ENCODE measurements at places on chromosomes 6 and 20.

DNA sequence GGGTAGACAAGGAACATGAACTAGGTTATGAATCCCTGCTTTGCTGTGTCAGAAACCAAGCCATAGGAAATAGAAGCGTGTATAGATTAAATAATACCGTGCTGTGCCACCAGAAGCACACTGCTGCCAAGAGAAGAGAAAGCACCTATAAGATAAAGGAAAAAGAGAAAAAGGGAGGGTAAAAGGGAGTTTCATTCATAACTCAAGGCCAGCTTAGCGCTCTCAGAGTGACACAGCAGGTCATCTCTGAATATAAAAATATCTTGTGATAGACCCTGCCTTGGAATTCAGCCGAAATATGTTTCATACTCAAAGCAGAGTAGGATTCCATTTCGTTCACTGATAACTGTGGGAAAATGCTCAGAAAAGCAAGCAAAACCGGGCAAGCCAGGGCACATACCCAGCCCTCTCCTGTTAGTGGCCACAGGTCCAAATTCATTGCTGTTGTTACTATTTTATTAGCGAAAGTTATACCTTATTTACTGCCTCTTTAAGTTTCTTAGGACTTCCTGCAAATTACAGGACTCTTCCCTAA is 8.7 kb downstream of the JAG1 start:
- H3K36me3 ChIP-seq = no peaks in the 10 kb centered on the region
- no peak overlapping the region for H3K27ac ChIP-seq
- no peak for DNase-seq
- H3K27me3 ChIP-seq = peaks cover 49% of the 10 kb centered on the region
- H3K4me1 ChIP-seq = no peaks in the 10 kb centered on the region

- no peak overlapping the region for H3K4me3 ChIP-seq
- no peaks in the 10 kb centered on the region for H3K36me3 ChIP-seq
- H3K4me1 ChIP-seq = no peaks in the 10 kb centered on the region
- DNase-seq = no peak
- no peak overlapping the region for H3K27ac ChIP-seq
Measured at GRCh38 chr6:106913111-106913510, 61.4 kb downstream of the CD24 start.

DNA sequence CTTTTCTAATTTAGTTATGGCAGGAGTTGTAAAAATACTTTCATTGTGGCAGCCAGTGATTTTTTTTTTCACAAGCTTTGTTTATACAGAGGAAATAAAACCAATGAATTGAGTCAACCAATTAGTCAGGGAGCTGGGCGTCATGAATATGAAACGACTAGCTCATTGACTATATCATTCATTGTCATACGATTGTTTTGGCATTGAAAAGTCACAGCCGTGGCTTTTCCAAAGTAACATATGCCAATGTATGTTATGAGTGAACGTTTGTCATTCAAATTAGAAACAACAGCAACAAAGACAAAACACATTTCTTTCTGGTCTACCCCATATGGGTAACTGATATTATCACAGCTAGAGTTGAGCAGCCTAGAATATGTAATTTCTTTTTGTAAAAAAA is 810.6 kb downstream of the EPHA7 start:
- H3K36me3 ChIP-seq = no peaks in the 10 kb centered on the region
- no peak for DNase-seq
- H3K4me3 ChIP-seq = no peak overlapping the region
- no peak overlapping the region for H3K27ac ChIP-seq
- H3K4me1 ChIP-seq = no peaks in the 10 kb centered on the region

DNA sequence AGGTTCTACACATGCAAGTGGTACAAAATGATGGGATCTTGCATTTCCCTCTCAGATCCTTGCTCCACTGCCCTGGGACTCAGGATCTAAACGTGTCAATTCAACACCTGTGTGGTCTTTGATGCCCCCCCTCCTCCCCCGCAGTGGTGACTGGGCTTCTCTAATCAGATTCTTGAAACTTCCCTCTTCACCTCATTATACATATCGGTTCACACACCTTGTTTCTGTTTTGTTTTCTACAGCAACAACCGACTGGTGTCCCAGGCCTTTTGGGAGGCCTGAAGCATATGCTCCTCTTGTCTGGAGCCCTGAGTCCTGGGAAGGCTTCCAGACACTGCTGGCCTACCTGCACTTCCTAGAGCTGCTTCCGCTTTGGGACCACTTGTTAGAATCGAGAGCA is 20.0 kb downstream of the SAMD3 start:
- peaks cover 86% of the 10 kb centered on the region for H3K36me3 ChIP-seq
- peaks cover 29% of the 10 kb centered on the region for H3K4me1 ChIP-seq
- H3K27ac ChIP-seq = peak overlapping the region; percentile 39
- DNase-seq = no peak
- H3K27me3 ChIP-seq = no peaks in the 10 kb centered on the region

- peaks cover 1% of the 10 kb centered on the region for H3K36me3 ChIP-seq
- H3K4me1 ChIP-seq = peaks cover 57% of the 10 kb centered on the region
- no peaks in the 10 kb centered on the region for H3K27me3 ChIP-seq
- H3K27ac ChIP-seq = peak overlapping the region; percentile 87
- H3K4me3 ChIP-seq = peak overlapping the region; percentile 67
- DNase-seq = peak; percentile 54
Measured at GRCh38 chr20:36472637-36473090, 68.7 kb upstream of the MYL9 start.

DNA sequence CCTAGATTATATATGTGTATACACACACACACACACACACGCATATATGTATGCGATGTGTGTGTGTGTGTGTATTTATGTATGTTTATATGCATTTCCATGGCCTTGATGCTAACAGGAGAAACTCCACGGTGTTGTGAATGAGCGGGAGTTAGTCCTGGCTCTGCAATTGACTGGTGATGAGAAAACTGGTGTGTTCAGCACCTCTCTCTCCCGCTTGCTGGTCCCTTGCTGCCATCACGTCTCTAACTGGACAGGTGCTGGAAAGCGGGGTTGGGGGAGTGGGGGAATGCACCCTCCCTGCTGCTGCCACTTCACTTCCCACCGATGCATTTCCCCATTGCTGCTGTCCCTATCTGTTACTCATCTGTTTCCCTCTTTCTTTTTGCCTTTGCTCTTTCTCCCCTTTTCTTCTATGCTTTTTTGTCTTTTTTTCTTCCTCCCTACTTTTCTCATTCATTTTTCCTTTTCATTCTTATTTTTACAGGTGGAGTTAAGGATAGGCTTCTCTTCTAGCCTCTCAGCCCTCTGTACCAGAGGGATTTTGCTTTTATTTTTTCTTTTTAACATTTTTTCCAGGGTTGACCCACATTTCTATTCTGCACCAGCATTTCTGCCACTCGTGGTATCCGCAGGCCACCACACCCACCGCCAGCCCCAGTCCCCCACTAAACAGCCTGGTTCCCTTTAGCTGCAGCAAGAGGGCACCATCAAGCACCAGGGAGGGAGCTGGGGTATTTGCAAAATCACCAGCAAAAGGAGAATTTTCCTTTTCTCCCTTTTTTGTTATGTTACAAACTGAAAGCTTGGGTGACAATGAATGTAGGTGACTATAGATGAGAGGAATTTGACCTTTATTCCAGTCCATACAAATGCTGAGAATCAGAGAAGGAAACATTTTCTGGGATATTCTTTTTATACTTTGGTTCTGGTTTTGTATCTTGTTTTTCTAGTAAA is 115.6 kb downstream of the TCP11 start:
- no peak for DNase-seq
- no peaks in the 10 kb centered on the region for H3K36me3 ChIP-seq
- no peaks in the 10 kb centered on the region for H3K4me1 ChIP-seq
- no peak overlapping the region for H3K27ac ChIP-seq

DNA sequence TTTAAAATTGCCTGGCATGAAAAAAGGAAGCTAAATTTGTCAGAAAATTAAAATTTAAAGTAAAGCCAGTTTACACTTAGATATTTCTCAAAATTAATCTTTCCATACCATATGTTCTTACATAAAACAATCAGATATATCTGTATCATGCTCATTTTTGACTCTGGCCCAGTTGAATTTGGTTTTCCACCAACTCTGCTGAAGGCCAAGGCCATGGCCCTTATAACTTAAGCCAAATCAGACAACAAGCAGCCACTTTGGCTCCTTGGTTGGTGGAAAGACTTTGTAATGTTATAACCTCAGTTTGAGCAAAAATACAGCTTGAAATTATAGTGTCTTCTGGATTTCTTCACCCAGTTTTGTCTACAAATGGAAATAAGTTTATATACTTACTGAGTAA is 97.3 kb downstream of the CENPW start:
- H3K36me3 ChIP-seq = no peaks in the 10 kb centered on the region
- no peaks in the 10 kb centered on the region for H3K27me3 ChIP-seq
- no peak for DNase-seq
- H3K4me3 ChIP-seq = no peak overlapping the region

DNA sequence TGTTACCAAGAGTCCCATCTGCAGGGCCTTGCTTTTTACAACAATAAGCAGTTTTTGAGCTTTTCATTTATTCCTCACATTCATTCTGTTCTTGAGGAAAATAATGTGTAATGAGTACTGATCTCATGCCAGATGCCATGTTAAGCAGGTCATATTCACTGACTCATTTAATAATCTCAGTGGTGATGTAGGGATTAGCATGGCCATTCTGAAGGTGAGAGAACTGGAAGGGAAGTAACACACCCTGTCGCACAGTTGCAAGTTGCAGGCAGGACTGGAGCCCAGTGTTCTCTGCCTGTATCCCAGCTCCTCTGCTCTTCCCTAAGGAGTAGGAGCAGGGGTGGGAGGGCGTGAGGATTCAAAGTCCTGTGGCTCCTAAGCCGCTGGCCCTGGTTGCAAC is 5.6 kb downstream of the PCIF1 start:
- H3K4me1 ChIP-seq = peaks cover 27% of the 10 kb centered on the region
- H3K4me3 ChIP-seq = no peak overlapping the region
- no peak for DNase-seq
- H3K36me3 ChIP-seq = peaks cover 48% of the 10 kb centered on the region
- no peaks in the 10 kb centered on the region for H3K27me3 ChIP-seq

GRCh38 chr6:30614843-30615218 is 2.2 kb downstream of the PPP1R10 start:
- H3K4me3 ChIP-seq = peak overlapping the region; percentile 98
- peaks cover 67% of the 10 kb centered on the region for H3K36me3 ChIP-seq
- peaks cover 2% of the 10 kb centered on the region for H3K27me3 ChIP-seq
- DNase-seq = peak; percentile 96

DNA sequence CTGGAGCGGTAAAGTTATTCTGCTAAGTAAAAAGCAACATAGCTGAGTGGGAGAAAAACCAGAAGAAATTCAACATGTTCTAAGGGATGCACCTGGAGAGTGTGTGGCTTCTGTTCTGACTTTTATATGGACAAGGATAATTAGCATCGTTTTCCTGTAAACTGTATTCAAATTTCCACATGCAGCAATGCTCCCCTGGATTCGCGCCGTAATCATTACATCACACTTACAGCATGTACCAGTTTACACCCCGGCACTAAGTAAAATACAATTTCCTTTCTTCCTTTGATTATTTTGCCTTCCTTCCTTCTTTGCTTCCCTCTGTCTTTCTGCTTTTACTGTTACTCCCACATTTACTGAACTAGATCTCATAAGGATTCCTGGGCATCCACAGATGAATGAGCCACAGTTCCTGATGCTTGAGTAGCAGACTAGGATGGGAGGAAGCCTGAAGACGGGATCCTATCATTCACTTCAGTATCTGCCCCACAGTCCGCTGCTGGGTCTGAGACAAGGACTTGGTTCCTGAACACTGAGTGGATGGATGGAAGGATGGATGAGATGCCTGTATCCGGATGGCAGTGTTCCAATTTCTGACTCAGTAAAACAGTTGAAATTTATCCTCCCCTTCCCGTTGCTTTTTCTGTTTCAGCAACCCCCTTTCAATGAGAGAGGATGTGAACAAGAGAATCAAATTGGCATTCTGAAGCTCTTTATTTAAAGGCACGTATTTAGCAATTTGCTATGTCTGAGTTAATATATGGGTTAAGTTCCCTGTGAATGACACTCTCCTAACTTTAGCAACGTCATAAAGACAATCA is 174.6 kb downstream of the GJA10 start:
- H3K36me3 ChIP-seq = peaks cover 83% of the 10 kb centered on the region
- no peak overlapping the region for H3K4me3 ChIP-seq
- peaks cover 82% of the 10 kb centered on the region for H3K4me1 ChIP-seq
- no peaks in the 10 kb centered on the region for H3K27me3 ChIP-seq
- H3K27ac ChIP-seq = no peak overlapping the region

DNA sequence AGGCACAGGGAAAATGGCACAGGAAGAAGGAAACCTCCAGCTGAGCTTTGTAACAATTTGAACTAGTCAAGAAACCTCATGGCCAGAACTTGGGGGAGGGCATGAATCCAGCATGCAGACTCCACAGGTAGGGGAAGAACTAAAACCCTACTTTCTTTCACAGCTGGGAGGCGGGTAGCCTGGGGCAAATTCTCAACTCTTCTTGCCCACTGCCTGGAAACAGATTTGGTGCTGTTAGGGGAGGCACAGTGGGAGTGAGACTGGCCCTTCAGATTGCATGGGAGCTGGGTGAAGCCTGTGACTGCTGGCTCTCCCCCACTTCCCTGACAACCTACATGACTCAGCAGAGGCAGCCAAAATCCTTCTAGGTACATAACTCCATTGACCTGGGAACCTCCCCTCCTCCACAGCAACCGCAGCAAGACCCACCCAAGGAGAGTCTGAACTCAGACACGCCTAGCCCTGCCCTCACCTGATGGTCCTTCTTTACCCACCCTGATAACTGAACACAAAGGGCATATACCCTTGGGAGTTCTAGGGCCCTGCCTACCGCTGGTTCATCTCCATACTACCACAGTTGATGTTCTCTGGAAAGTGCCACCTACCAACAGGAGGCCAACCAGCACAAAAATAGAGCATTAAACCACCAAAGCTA is 37.2 kb upstream of the TRIM27 start:
- no peak overlapping the region for H3K27ac ChIP-seq
- no peak overlapping the region for H3K4me3 ChIP-seq
- peaks cover 24% of the 10 kb centered on the region for H3K27me3 ChIP-seq
- DNase-seq = no peak
- H3K36me3 ChIP-seq = no peaks in the 10 kb centered on the region

- H3K27ac ChIP-seq = no peak overlapping the region
- H3K4me1 ChIP-seq = no peaks in the 10 kb centered on the region
- H3K36me3 ChIP-seq = no peaks in the 10 kb centered on the region
- DNase-seq = no peak
- H3K4me3 ChIP-seq = no peak overlapping the region
Measured at GRCh38 chr20:10076126-10077080, 41.6 kb downstream of the ANKEF1 start.

GRCh38 chr6:30074331-30075093 is 1.1 kb downstream of the RNF39 start:
- H3K4me3 ChIP-seq = peak overlapping the region; percentile 18
- H3K4me1 ChIP-seq = peaks cover 53% of the 10 kb centered on the region
- H3K27ac ChIP-seq = no peak overlapping the region
- H3K27me3 ChIP-seq = peaks cover 76% of the 10 kb centered on the region

GRCh38 chr6:56938649-56939191 is 16.2 kb upstream of the BEND6 start:
- no peak overlapping the region for H3K4me3 ChIP-seq
- no peak for DNase-seq
- no peaks in the 10 kb centered on the region for H3K36me3 ChIP-seq
- H3K27ac ChIP-seq = no peak overlapping the region
- no peaks in the 10 kb centered on the region for H3K4me1 ChIP-seq

DNA sequence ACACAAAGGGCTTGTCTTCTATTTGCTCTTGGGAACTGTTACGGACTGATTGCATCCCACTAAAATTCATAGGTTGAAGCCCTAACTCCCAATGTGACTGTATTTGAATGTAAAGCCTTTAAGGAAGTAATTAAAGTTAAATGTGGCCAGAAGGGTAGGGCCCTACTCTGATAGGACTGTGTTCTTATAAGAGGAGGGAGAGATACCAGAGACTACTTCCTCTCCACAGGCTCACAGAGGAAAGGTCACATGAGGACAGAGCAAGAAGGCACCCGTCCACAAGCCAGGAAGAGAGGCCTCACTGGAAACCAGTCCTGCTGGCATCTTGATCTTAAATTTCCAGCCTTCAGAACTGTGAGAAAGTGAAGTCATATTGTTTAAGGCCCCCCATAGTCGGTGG is 211.9 kb downstream of the CDH26 start:
- no peaks in the 10 kb centered on the region for H3K36me3 ChIP-seq
- H3K27me3 ChIP-seq = no peaks in the 10 kb centered on the region
- DNase-seq = no peak
- H3K27ac ChIP-seq = no peak overlapping the region
- H3K4me1 ChIP-seq = no peaks in the 10 kb centered on the region

Data from activated CD4-positive, alpha-beta T cell treated with anti-CD3 and anti-CD28 coated beads, Interleukin-2, amount 10 ng/mL, durations not matched to agents 7 days and 5 days (primary cell).